ENCODE measurements at places on chromosomes 2 and 18. TPM values are rescaled to one million over a fixed set of nuclear protein-coding genes. Genes with fewer than 3 reads are reported as not detected.

RTN4 gene
- 132 TPM for total RNA-seq

DPYSL5 gene
- under 0.01 TPM for total RNA-seq

- peak; percentile 92 for DNase-seq
Observed at GRCh38 chr2:160332318-160332717, 132.2 kb upstream of the ITGB6 start.

GRCh38 chr2:234879671-234880455 is 72.0 kb upstream of the SH3BP4 start:
- DNase-seq, result peak; percentile 85

ESCO1 gene
- 10.0 TPM for total RNA-seq

DNA sequence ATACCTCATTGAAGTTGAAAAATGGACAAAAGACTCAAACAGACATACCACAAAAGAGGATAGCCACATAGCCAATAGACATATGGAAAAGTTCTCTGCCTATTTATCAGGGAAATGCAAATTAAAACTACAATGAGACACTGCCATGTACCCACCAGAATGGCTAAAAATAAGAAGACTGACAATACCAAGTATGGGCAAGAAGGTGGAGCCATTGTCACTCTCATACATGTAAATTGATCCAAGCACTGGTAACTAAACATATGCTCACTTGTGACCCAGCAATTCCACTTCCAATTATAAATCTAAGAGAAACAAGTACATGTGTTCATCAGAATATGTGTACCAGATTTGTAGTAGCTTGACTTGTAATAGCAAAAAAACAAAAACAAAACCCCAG is 4.6 kb downstream of the LOXHD1 start:
- DNase-seq, result no peak

FSIP2 gene
- total RNA-seq, result under 0.01 TPM

DNA sequence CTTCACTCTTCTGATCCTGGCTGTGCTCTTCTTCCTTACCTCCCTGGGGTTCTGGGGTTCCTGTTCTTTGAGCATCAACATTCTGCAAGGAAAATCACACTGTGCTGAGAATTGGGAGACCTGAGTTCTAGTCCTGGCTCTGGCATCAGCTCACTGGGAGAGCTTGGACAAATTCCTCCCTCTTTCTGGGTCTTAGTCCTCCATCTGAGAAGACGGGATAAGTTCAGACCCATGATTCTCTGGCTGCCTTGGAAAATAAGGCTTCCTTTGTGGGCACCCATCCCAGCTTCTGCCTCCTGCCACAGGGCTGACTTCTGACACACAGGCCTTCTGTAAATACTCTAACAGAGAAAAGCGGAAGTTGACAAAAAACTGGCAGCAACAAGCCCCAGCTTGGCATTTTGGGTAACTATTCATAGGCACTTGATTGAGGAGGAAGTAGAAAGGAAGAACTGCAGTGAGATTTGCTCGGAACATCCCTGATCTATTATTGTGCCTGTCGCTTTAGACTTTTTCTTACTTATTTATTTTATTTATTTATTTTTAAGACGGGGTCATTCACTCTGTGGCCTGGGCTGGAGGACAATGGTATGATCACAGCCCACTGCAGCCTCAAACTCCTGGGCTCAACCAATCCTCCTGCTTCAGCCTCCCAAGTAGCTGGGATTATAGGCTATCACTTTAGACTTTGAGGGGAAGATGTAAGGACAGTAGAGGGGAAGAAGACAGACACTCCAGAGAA is 7.9 kb downstream of the PCBP1 start:
- peak; percentile 71 for DNase-seq

CRYGC gene
- total RNA-seq, result not detected

DNA sequence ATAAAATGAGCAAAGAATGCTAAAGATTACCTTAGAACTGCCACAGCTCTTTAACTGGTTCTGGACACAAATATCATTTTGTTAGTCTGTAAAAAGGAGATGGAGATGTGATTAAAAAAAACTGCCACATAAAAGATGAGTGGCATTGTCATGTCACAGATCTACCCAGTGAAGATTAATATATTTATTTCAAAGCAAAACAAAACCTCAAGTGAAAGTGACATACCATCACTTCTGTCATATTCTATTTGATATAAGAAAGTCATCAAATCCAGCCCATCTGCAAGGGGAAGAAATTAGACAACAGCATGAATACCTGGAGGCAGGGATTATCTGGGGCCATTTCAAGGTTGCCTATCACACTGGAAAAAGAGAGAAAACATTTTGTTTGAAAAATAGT is 417.6 kb upstream of the LRRTM4 start:
- no peak for DNase-seq

GRB14 gene
- 0.64 TPM for total RNA-seq

DNA sequence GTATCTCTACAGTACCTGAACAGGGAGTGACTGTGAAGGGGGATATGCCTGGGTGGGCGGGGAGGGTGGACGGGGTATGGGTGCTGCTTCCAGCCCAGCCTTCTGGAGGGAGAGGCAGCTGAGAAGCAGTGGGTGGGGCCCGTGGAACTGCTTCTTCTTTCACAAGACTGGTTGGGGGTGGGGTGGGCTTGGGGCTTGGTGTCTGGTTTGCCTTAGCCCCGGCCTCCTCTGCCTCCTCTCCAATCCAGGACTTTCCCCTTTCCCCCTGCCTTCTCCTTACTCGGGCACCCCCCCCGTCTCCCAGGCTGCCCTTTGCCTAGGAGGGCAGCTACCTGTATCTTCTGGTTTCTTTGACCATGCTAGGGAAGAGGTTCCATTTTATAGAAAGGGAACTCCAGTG is 233.4 kb downstream of the DYSF start:
- DNase-seq, result no peak

GRCh38 chr2:71684226-71685072 is 231.1 kb downstream of the DYSF start:
- no peak for DNase-seq

DSG4 gene
- not detected for total RNA-seq

MC2R gene
- total RNA-seq, result not detected

DNA sequence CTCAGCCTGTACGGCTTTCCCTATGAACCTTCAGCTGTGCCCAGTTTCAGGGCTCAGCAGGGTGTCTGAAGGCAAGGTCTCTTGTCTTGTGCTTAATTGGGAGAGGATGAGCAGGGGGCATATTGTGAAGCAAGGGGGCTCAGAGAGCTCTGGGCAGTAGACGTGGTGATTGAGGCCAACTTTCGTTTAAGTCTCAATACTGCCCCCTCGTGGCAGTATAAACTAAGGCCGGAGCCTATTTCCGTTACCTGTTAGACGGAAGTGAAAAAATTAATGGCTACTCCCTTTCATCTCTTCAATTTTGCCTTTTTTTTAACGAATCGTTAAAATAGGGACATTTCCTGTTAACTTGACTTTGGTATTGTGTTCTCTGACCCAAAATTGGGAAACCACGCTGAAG is 193.4 kb downstream of the TDRD15 start:
- DNase-seq, result peak; percentile 1

- no peak for DNase-seq
Observed at GRCh38 chr2:227545990-227546389, 52.7 kb upstream of the SCYGR2 start.

DNA sequence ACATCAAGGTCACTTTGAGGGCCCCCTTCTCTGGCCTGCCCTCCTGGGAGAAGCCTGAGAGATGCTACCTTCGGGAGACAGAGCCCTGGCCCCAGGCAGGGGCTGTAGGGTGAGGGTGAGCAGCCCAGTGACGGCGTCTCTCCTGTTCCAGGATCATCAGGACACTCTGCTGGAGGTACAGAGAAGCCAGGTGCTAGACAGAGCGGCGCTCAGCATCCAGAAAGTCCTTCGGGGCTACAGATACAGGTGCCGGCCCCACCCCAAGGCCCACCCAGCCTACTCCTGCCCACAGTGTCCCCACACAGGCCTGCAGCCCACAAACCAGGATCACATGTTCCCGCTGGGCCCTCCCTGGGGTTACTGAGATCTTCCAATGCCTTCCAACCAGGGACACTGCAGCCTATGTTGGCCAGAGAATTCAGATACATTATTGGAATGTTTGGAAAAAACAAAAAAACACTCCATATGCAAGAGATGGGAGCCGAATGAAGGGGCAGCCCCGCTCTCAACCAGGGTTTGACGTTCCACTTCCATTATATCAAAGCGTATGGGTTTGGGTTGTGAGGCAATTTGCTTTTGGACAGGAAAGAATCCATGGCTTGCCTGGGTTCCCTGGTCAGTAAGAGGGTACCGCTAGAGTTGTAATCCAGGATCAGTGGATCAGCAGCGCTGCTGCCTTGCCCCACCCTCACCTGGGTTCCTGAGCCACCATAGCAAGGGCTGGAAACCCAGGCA is 49.5 kb upstream of the GPR17 start:
- no peak for DNase-seq

- DNase-seq, result peak; percentile 85
Observed at GRCh38 chr2:31275976-31276375, 42.0 kb downstream of the EHD3 start.

DNA sequence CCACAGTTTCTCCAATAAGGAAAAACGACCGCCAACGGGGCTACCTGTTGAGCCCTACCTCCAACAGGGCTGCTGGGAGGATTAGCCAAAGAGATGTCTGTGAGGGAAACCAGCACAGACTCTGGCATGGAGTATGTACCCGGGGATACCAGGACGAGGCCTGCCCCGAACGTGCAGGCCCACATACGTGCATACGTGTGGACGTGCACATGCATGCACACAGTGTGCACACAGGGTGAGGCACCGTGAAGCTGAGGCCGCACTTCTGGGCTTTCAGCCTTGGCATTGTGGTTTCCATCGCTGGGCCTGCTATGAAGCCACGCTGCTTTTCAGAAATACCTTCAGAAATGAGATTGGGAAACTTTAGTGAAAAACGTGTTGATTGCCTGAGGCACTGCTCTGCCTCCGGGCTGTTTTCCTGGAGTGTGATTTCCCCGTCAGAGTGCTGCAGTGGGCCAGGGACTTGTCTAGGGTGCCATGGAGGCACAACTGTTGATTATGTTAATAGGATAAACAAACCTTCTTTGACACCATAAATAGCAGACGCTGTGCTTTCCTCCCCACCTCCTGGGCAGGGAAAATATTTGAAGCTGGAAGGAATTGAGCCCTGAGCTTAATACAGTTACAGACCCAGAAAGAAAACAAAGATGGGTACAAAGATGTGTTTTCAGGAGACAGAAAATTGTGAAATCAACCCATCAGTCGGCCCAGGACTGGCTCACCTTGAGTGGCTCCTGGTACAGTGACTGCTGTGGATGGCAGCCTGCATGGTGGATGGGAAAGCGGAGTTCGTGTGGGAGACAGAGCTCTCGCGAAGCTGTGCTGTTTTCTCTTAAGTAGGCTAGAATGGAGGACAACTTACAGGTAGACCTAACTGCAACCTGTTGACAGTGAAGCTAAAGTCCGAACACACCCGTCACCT is 182.3 kb downstream of the FAM210A start:
- DNase-seq, result no peak
